ENCODE measurements at places on chromosomes 3 and 15.

- DNase-seq: no peak
Measured at GRCh38 chr3:14166877-14167603, 11.4 kb downstream of the XPC start.

DNA sequence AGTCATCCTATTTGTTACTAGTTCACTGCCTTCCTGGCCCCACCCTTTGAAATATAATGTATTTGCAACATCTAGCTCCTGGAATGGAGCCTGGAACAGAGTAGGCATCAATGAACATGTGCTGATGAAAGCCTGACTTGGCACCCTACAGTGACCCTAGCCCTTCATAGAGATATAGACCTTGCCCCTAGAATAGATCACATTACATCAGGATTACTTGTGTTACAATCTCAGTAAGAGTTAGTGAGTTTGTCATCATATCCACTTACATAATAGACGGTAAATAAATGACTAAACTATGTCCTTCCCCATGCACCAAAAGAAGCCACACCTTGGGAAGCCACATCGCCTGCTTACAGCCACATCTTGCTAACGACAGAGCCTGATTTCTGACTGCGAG lies 110.5 kb upstream of the WNT5A start:
- no peak for DNase-seq

DNA sequence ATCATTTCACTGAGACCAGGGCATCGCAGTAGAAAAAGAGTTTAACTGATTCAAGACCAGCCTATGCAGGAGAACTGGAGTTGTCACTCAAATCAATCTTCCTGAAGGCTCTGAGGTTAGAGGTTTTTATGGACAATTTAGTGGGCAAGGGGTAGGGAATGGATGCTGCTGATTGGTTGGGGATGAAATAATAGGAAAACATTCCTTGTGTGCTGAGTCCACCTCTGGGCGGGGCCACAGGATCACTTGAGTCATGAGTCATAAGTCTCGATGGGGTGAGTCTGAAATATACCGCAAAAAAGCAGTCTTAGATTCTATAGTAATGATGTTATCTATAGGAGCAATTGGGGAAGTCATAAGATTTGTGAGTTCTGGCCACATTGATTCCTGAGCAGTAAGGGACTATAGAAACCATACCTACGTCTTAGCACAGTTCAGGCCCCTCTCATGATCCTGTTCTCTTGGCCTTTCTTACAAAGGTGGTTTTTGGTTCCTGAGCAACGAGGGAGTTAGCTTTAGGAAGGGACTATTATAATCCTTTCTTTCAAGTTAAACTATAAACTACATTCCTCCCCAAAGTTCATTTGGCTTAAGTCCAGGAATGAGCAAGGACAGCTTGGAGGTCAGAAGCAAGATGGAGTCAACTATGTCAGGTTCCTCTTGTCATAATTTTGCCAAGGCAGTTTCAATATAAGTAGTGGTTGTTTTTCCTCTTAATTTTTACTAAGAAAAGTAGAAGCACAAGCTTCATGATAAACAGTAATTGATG lies 2.7 kb upstream of the OPA1 start:
- no peak for DNase-seq

GRCh38 chr3:28544831-28545230 lies 196.2 kb upstream of the AZI2 start:
- DNase-seq: no peak

GRCh38 chr3:185335799-185336198 lies 27.1 kb upstream of the MAP3K13 start:
- DNase-seq: no peak

GRCh38 chr3:118884748-118885206 lies 149.9 kb downstream of the IGSF11 start:
- peak; percentile 45 for DNase-seq

DNA sequence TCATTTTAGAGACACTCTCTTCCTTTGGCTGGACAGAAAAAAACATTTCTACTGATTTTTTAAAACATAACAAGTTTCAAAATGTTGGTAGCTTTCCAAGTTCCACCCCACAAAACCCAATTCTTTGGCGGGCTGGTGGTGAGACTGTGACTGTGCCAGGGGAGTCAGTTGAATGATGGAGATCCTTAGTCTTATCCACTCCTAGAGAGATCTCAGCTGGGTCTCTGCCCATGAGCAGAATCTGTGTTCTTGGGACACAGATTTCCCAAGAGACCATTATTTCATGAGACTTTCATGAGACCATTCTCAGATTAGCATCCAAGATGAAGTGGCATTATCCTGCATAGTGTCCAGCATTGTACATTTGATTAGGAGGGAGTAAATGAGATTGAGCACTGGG lies 135.1 kb upstream of the NPHP3 start:
- no peak for DNase-seq

GRCh38 chr3:54647721-54648120 lies 280.1 kb downstream of the LRTM1 start:
- DNase-seq: no peak

DNA sequence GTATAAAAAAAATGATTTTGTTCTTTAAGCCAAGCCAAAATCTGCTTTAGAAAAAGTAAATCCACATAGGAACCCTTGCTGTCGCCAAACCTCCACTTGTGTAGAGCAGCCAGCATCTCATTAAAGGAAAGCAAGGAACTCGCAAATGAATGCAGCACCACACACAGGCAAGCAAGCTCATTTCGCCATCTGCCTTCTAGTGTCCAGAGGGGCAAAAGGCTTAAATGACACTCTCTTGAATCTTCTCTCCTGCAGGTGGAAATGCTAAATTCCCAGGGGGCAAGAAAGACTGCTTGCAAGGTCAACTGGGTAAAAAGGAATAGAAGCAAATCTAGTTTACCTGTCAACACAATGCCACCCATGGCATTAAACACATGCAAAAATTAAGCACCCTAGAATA lies 2.4 kb downstream of the MB21D2 start:
- peak; percentile 55 for DNase-seq

- no peak for DNase-seq
Measured at GRCh38 chr3:37492977-37493471, 318.6 kb upstream of the LRRFIP2 start.

DNA sequence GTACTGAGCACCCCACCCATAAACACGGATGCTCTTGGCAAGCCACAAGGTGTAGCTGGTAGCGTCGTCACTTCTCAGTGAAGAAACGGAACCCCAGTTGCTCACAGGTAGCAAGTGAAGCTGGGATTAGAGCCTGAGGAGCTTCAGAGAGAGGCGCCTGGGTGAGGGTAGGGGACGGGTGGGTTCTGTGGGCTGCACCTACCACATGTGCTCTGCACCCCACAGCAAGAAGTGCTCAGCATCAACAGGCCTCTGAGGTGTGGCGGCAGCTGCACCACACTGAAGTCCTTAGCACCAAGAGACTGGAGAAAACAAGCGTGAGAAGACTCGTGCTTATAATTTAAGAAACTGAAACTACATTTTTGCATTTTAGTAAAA lies 9.8 kb downstream of the MAP6D1 start:
- peak; percentile 36 for DNase-seq

GRCh38 chr3:169146866-169147237 lies 516.7 kb downstream of the MECOM start:
- peak; percentile 8 for DNase-seq

DNA sequence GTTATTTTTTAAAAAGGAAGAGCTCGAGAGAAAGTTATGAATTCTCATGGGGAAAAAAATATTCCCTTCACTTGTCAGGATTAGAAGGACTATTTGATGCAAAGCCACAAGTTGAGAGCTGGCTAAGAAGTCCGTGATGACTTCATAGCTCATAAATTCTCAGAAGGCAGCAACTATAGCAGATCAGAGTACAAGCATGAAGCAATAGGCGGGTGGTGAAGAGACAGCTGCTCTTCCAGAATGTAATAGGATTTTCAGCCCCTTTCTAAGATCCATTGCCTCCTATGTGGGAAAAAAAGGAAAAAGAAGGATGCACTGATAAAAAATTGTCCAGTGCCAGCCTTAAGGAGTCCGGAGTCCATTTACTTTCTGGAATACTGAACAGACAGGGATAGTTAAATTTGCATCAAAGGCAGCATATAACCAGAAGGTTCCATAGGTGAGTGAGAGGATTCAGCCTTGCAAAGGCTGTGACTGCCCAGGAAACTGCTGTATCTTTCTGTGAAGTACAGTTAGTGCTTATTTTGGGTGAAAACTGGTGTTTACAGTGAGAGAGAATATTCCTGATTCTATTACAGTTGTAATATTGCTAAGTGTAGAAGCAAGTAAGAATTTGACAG lies 929.5 kb upstream of the ALCAM start:
- no peak for DNase-seq

DNA sequence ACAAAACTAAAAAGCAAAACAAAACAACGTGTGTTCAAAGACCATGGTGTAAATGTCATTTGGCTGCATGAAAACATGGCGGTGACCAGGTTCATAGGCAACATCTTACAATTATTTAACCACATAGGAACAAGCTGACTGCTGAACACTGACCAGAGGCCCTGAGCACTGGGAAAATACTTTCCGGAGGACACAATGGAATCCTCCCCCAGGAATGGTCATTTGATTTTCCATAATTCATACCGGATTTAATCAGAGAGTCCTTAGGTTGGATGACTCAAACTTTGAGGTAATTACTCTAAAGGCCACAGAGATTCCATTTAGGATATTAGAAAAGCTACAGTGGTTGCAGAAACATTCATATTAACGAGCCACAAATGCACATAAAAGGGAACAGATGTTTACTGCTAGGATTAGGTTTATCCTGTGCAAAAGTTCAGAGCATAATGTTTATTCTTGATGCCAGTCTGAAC lies 254.7 kb downstream of the NR1D2 start:
- no peak for DNase-seq

GRCh38 chr15:41996921-41997592 lies 23.8 kb downstream of the PLA2G4E start:
- no peak for DNase-seq

- DNase-seq: no peak
Measured at GRCh38 chr3:170178651-170179050, 2.9 kb downstream of the PHC3 start.

- DNase-seq: peak; percentile 17
Measured at GRCh38 chr15:64263567-64263966, 92.4 kb downstream of the CSNK1G1 start.

- DNase-seq: no peak
Measured at GRCh38 chr15:41872166-41872747, 21.6 kb downstream of the SPTBN5 start.

GRCh38 chr3:133892541-133893231 lies 3.0 kb downstream of the RAB6B start:
- no peak for DNase-seq

DNA sequence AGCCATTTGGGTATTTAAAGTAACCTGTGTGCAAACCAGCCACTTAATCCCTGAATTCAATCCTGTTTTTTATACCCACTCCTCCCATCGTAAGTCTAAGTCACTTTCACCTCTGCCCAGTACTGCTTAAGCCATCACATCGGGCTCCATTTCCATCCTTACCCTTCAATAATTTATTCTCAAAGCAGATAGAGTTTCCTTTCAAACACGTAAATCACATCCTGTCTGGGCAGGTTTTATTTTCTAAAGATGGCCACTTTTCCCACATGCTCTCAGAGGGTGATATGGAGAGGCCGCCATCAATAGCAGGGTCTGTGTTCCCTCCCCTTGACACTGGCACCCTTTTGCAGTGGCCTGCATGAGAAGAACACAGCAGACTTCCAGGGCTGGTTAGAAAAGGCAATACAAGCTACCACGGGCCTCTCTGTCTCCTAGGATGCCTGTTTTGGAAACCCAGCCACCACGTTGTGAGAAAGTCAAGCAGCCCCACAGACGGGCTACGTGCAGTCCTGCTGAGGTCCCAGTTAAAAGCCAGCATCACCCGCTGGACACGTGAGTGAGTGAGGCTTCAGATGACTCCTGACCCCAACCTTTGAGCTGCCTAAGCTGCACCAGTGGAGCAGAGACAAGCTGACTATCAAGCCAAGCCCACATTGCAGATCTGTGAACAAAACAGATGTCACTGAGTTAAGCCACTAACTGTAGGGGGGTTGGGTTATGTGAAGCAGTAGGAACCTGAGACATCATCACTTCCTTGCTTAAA lies 241.8 kb upstream of the SLCO3A1 start:
- no peak for DNase-seq

DNA sequence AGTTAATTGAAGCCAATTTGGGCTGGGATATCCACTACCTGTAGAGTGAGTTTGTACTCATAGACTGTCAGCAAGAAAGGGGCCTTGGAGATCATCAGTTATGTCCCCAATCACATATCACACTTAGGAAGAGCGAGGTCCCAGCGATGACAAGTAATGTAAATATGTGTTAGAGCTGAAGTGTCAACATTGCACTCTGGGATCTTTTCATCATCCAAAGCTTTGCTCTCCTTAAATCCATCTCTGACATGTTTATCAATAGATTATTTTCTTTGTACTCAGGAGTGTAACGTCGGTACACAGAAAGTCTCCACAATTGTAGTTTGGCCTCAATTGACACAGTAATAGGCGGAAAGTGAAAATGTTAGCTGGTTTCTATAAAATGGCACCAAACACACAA lies 113.7 kb upstream of the TPRG1 start:
- DNase-seq: no peak

GRCh38 chr15:64774037-64774628 lies 1.3 kb downstream of the RBPMS2 start:
- no peak for DNase-seq

- no peak for DNase-seq
Measured at GRCh38 chr3:8399686-8400085, 101.9 kb upstream of the LMCD1 start.

DNA sequence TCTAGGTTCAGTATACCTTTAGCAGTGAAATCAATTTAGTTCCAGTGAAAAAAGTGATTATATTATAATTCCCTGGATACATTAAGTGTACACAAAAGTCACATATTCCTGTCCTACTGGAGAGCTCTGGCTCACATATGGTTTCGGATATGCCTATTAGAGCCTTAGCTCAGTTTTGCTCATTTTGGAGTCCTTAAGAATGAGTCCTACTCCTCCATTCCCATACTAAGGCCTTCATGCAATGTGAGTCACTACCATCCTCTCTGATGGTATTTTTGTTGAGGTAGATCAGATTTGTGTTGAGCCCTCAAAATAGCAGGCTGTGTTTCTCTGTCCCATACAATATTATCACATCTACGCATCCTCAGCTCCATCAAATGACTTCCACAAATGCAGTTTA lies 294.2 kb upstream of the COL8A1 start:
- DNase-seq: no peak

DNA sequence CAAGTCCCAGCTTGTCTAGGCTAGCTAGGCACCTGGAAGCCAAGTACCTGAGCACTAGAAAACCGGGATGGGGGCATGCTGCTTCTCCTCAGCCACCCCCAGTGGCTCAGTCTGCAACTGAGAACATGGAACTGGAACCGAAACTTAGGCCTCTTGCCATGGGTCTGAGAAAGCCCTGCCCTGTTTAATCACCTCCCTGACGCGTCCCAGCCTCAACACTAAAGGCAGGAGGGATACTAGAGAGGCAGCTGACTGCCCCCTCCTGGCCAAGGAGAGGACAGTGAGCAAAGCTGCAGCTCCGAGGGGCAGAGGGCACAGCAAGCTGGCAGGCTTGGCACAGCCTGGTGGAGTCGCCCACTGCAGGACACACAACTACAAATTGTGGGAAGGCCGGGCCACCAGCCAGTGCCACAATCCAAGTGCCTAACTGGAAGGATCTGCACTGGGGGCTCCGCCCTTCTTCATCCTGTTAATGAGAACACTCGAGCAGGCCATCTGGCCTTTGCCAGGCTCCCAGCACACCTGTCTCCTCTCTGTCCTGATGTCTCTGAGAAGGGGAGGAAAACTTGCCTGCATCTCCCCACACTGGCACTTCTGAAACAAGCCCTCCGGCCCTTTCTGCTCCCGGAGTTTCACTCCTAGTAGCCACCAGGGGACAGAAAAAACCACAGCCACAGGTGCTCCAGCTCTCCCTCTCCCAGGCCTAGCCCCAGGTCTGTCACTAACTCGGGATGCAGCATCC lies 53.7 kb downstream of the BDH1 start:
- peak; percentile 76 for DNase-seq

GRCh38 chr15:78061963-78062427 lies 15.5 kb downstream of the TBC1D2B start:
- peak; percentile 58 for DNase-seq

GRCh38 chr3:12869035-12869621 lies 27.8 kb upstream of the RPL32 start:
- DNase-seq: peak; percentile 84
